ENCODE measurements at places on chromosomes 4 and X.

DNA sequence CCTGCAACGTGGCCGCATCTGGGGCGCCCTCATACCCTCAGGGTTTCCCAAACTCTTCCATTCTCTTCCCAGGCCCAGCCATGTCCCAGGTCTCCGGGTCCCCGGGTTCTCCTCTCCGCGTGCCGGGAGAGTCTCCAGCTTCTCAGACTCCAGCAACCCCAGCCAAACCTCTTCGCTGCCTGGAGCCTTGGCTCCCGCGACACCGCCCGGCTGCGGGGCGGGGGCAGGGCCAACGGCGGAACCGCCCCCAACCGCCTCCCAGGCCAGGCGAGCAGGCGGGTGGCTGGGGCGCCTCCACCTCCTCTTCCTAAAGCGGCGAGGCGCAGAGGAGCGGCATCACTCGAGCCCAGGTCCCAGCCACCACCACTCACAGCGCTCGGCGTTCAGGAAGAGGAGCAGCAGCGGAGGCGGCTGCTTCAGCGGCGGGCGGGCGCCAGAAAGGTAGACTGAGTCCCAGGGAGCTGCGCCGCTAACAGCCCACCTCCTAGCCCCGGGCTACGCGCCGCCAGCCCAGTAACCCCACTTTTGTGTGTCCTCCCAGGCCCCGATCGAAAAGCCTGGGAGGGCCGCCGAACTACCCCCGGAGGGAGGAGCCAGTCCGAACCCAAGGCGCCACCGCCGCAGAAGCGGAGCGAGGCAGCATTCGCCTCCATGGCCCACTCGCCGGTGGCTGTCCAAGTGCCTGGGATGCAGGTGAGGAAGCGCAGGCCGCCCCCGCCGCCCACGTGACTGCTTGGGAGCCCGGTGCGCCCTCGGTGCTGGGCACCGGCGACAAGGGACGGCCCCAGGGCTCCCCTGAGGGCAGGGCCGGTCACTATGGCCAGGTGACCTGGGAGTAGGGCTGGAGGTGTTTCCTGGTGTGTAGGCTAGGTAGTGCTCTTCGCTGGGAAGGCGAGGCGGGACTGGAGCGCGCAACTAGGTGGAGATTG is at the start of gene STK26:
TSS of gene STK26 (plus strand) at position 336 of the 929 bp plus-strand sequence. CDS start at position 652, 316 bp downstream.
- peak; percentile 39 for DNase-seq

DNA sequence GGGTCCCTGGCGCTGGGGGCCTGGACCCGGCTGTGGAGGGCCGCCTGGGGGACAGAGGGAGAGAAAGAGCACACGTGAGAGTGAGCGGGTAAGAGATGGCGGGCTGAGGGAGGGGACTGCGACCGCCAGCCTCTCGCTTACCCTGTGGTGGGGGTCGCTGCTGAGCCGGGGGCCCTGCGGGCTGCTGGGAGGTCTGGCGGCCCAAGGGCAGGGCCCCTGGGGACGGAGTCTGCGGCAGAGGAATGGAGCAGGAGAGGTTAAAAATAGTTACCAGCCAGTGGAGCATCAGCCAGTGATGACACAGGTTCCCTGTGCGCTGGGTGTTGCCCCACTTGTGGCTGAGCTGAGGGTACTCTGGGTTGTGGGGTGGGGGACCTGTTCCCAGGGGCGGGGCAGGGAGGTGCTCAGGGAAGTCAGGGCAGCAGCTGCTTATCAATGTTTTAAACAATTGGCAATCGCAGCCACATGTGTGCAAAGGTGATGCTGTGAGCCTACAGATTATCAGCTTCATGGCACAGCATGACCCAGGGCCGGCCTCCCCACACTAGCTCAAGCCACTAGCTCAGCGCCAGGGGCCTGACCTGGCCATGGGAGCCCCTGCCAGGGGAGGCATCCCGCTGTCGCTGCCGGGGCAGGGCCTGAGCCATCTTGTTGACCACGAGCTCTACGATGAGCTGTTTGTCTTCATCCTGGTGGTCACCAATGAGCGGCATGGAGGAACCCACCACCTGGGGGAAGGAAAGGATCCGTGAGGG is 7.5 kb upstream of the TIMP1 start:
- no peak for DNase-seq

GRCh38 chr4:39280770-39281169 is 85.4 kb downstream of the RFC1 start:
- no peak for DNase-seq

DNA sequence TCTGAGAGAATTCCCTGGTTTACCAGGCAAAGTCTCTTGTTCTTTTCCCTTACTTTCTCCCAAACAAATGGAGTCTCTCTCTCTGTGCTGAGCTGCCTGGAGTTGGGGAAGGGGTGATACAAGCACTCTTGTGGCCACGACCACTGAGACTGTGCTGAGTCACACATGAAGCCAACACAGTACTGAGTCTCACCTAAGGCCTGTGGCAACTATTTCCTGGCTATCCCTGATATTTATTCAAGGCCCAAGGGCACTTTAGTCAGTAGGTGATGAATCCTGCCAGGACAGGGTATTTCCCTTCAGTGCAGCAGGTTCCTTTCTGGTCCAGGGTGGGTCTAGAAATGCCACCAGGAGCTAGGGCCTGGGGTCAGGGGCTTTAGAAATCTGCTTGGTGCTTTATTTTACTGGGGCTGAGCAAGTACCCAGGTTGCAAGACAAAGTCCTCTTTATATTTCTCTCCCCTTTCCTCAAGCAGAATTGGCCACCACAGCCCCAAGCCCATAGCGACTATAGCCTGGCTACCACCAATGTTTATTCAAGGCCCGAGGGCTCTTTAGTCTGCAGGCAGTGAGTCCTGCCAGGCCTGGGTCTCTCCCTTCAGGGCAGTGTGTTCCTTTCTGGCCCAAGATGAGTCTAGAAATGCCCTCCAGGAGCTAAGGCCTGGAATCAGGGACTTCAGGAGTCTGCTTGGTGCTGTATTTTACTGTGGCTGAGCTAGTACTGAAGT is 10.5 kb downstream of the ARL13A start:
- no peak for DNase-seq

DNA sequence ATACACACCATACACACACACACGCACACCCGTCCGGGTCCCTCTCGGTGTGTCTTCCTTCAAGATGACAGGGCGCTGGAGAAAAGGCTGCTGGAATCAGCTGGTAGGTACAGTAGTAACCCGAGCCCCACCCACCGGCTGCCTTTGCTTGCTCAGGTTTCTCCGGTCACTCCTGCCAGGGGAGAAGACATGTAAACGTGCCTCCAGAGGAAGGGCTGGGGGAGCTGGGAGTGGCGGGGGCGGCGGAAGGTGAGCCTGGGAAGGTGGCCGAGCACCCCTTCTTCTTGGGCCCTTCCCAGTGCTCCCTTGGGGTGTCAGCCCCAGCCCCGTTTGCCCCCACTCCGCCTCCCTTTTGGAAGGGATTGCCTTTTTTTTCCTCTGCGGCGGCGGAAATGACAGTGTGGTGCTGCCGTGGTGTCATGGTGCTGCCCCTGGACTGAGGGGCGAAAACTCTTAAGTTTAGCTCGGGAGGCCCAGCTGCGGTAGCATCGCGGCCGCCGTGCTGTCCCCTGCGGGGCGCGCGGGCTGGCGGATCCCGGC is at the start of gene MID2:
TSS of gene MID2 (plus strand) at position 169 of the 540 bp plus-strand sequence. CDS start 561 bp downstream, outside the sequence.
- peak; percentile 14 for DNase-seq

- DNase-seq: no peak
Observed at GRCh38 chrX:115642311-115642710, 81.3 kb downstream of the PLS3 start.
